ENCODE measurements at places on chromosomes 4 and X. TPM values are rescaled to one million over a fixed set of nuclear protein-coding genes. Genes with fewer than 3 reads are reported as not detected.

DNA sequence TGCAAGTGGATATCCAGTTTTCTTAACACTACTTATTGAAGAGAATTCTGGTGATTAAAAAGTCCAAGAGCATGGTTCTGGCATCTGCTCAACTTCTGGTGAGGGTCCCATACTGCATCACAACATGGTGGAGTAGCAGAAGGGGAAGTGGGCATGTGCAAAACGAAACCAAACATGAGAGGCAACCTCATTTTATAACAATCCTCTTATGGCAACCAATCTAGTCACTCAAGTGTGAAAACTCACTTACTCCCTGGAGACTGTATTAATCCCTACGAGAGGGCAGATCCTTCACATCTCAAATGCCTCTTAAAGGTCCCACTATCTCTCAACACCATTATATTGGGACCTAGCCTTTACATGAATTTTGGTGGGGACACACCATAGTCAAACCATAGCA, 55.4 kb upstream of the TRO start:
- no peak for DNase-seq

DNA sequence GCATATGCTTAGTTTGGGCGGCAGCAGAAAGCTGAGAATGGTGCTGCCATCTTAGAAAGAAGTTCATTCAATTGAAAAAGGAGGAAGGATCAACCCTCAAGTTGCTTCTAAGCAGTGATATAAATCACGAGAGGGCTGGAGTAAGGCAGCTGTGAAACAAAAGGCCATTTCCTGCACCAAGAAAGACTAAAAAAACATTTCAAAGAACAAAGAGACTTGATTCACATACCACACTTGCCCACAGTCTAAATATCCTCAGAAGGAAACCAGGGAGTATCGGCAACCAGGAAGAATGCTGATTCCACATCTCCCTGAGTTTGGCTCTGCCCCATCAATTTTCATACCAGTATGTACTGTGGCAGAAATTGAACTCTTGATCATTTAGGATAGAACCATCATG, 240.1 kb downstream of the OPHN1 start:
- no peak for DNase-seq

- no peak for DNase-seq
Measured at GRCh38 chrX:96425200-96425599, 259.4 kb upstream of the DIAPH2 start.

- no peak for DNase-seq
Measured at GRCh38 chr4:158169931-158170690, 2.7 kb downstream of the GASK1B start.

GRCh38 chr4:102438396-102439235, 62.5 kb upstream of the NFKB1 start:
- DNase-seq, result no peak

DNA sequence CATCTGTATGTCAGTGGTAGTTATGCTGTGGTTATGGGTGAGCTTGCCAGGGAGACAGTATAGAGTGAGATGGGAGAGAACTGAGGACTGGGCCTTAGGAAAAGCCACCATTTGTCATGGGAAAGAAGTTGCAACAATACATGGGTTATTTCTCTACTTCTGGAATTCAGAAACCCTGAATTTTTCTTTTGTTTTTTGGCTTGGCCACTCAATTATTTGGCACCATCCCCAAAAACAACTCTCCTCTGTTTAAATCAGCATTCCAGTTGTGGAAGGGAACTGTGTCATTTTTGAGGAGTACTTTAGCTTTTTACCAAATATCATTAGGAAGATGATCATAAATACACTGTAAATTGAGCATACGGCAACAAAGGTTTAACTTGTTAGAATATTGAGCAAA, 41.1 kb upstream of the ACSL4 start:
- no peak for DNase-seq

DNA sequence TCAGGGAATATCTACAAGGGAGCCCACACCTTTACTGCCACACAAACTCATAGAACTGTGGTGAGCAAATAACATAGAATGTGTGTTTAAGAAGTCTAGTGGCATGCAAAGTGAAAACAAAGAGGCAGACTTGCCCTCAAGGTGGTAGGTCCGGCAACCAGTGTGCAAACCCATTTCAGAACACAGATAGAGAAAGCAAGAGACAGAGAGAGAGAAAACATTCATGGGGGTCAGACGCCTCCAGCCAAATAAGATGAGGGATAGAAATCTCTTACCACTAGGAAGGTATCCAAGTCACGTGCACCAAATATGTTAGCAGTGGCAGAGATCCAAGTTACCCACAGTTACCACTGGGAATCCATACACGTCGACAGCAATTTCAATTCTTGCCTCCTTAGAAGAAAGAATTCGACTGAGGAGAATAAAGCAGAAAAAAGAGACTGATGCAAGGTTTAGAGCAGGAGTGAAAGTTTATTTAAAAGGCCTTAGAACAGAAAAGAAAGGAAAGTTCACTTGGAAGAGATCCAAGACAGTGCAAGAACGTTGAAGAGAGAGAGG, 252.8 kb downstream of the NAP1L3 start:
- DNase-seq, result no peak

- no peak for DNase-seq
Measured at GRCh38 chr4:37365888-37366287, 121.3 kb downstream of the NWD2 start.

DNA sequence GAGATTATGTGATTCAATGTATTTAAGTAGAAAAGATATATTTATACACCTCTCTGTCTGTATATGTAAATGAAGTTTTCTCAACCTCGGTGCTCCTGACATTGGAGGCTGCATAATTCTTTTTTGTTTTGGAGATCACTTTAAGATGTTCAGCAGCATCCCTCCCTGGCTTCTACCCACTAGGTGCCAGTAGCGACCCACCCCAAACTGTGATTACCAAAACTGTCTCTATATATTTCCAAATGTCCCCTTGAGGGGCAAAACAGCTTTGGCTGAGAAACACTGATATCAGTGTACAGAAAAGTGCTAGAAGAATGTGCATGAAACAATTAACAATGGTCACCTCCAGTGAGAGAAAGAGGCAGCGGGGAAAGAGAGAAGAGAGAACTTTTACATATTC, 51.2 kb downstream of the DCX start:
- DNase-seq, result no peak

GRCh38 chr4:72208421-72209075, 176.7 kb downstream of the NPFFR2 start:
- no peak for DNase-seq

GRCh38 chrX:35289952-35290351, 347.4 kb downstream of the FAM47B start:
- no peak for DNase-seq

- peak; percentile 70 for DNase-seq
Measured at GRCh38 chr4:41257257-41257901, 651 bp downstream of the UCHL1 start.

- no peak for DNase-seq
Measured at GRCh38 chr4:74919783-74920182, 13.1 kb upstream of the PARM1 start.

GRCh38 chrX:50202539-50202938, 1.7 kb upstream of the AKAP4 start:
- DNase-seq, result no peak

DNA sequence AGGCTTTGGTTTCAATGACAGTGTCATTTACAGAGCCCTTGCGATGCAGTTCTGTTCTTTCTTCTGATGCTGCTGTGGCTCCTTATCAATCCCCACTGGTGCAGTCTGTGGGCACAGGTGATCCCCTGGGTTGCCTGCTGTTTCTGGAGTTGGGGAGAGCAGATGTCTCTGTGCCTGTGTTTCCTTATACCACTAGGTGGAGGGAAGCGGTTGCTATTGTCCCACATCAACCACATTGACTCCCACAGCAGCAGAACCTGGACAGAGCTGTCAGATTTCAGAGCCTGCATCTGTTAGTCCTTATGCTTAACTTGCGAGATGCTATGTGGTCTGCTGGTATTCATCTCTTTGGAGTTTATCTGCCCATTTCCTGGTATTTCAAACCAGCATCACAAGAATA, 57.7 kb downstream of the NEIL3 start:
- DNase-seq, result no peak

GRCh38 chr4:6378493-6379445, 93.6 kb downstream of the PPP2R2C start:
- no peak for DNase-seq

DNA sequence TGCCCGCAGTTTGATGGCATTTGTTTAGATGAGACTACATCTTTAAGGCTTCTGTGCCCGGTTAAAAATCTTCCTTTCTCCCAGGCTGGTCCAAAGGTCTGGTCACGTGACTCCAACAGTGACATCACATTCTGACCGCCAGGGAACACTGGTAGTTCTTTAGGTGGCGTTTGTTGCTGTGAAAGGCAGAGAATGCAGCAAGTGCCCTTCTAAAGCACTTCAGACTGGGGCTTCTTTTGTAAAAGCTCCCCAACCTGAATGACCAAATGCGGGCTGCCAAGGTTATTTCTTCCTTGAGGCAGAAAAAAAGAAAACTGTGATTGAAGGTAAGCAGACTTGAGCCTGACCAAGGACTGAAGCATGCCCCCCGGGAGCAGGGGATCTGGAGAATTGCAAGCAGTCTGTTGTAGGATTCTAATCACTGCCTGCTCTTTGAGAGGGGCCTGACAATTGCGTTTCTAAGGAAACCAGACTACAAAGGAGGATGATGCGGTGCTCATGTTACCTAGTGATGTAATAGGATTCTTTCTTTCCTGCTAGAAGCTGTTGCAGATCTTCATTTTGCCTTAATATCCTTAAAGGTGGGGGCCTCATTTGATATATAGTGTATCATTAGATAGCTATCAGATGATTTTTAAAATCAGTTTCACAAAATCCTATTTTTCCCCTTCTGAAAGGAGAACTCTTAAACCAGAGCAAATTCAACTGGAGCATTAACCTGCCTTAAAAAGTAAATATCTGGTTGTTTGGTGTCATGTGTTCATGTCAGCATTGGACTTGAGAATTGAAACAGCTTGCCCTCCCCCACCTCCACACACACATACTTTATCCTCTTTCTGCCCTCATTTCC, 133.1 kb downstream of the AKAP4 start:
- DNase-seq, result peak; percentile 21

DNA sequence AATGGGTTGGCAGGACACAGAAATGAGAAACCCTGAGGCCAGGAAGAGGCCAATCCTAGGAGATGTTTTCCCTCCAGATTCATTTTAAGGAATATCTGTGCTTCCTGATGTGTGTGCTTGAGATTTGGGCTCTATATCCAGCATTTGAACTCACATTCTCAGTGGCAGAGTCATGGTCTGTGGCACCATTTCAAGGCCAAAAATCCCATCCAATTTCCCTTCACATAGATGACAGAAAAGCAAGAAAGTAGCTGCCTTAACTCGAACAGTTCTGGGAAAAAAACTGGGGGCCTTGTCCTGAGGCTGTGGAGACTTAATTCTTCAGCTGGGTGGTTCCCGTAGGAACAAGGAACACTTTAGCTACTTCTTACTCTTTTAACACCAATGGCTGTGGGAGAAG, 27.4 kb downstream of the TAF7L start:
- DNase-seq, result peak; percentile 30

DNA sequence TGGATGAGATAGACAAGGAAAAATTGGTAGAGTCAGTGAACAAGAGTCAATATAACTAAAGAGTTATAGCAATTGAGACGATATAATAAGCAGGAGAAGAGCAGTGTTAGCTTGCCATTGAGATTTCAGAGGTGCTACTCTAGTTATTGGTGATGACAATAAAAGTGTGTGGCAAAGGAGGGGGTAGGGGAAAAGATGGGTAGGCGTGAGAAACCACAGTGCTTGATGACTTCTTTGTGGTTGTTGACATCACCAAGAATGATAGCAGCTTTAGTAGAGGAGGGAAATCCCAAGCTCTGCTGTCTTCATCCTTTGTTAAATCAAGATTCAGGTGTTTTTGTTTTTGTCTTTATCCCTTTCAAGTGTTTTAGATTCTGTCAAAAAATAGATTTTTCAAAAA, 179.9 kb upstream of the PPP3CA start:
- no peak for DNase-seq

- no peak for DNase-seq
Measured at GRCh38 chr4:9936129-9936644, 85.1 kb downstream of the SLC2A9 start.

DNA sequence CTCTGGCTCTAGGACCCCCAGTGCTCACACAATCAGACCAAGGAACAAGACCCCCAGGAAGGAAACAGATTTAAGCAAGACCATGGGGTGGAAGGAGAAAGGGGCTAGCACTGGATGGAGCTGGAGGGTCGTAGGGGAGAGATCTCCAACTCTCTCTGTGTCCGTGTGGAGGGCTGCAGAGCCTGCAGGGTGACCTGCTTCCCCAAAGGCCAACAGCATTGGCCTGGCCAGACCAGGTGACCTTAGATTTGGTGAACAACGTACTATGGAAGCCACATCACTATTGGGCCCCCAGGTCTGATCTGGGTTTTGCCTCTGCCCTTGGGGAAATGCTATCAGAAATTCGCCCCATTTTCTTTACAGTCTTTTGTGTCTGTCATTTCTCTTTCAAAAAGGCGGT, 26.0 kb downstream of the NLGN3 start:
- DNase-seq, result no peak

DNA sequence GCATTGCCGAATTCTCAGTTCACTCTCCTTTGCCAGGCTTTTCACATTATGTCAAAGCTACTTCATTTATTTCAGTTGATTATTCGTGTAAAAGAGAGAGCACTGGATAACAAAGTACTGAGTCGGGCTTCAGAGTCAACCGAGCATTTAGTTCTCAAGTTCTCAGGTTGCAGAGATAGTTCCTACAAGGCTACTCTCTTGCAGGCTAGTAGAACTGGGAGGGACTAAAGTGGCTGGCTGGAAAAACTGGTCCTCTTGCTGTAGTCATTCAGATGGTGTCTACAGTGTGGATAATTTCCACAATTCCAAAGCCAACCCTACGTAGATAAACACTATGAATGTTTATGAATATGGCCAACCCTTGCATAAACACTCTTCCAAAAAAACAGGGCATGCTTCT, 4.6 kb upstream of the CCNG2 start:
- no peak for DNase-seq

DNA sequence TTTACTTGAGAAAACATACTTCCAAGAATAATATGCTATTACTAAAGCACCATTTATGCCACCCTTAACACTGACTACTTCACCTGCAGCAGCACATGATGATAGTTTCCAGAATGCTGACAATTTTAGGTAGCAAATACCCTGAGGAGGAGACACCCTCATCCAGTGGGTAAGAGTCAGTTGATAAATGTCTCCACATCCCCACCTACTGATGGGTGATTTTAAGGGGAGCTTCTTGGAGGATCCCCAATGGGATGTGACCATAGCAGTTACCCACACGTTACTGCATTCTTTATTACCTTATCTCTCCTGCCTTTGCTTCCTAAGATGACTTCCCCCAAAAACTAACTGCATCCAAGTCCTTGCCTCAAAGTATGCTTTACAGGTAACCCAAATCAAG, 131.2 kb upstream of the SMARCAD1 start:
- no peak for DNase-seq

The KLB gene
- total RNA-seq, result not detected

The GAGE12E gene
- not detected for total RNA-seq

The IL3RA gene
- total RNA-seq, result 2.0 TPM

The HPF1 gene
- total RNA-seq, result 22.6 TPM

The REPS2 gene
- 5.2 TPM for total RNA-seq

The POU4F2 gene
- total RNA-seq, result not detected

The MEPE gene
- total RNA-seq, result not detected

The FAM47E gene
- total RNA-seq, result 3.0 TPM

The PAK3 gene
- total RNA-seq, result 1.5 TPM

The COL25A1 gene
- total RNA-seq, result 3.2 TPM

The GATA1 gene
- total RNA-seq, result 0.46 TPM

Data from ovary (tissue), 10 donors.